Activated CD8-positive, alpha-beta memory T cell treated with anti-CD3 and anti-CD28 coated beads for 1 hour (primary cell): ENCODE measurements at places on chromosomes 16 and 17.

DNA sequence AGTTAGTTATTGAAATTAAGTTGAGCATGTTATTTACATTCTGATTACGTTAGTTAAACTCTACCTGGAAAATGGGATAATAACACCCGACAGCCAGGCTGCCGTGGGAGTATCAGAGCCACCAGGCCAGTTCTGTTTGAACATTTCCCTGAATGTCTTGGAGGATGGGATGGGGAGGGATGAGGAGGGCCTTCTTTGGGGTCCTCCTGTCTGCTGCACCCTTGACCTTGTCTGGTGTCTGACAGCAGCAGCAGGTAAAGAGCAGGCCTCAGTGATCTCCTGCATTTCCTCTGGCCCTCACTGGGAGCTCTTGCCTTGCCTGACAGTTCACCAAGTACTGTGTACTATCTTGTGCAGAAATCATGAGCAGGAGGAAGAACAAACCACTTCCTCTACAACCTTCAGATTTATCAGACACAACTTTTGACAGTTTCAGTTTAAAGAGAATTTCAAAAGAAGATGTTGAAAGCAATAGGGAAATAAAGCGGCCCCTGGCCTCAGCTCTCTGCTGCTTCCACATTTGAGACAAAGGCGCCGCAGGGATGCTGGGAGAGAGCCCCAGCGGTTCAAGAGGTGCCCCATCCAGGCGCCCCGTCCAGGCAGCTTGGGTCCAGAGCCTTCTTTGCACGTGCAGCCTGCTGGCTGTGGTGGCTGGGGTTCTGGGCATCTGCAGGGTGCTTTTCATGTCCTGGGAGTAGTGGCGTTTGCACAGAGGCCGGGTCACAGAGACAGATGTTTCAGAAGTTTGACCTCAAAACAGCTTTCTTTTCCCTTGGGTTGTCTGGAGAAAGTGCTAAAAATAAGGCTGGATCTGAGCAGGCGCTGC is 25.3 kb downstream of the CMIP start:
- no peak for DNase-seq

GRCh38 chr17:44310609-44311376 is 2.4 kb downstream of the RUNDC3A start:
- DNase-seq = no peak

DNA sequence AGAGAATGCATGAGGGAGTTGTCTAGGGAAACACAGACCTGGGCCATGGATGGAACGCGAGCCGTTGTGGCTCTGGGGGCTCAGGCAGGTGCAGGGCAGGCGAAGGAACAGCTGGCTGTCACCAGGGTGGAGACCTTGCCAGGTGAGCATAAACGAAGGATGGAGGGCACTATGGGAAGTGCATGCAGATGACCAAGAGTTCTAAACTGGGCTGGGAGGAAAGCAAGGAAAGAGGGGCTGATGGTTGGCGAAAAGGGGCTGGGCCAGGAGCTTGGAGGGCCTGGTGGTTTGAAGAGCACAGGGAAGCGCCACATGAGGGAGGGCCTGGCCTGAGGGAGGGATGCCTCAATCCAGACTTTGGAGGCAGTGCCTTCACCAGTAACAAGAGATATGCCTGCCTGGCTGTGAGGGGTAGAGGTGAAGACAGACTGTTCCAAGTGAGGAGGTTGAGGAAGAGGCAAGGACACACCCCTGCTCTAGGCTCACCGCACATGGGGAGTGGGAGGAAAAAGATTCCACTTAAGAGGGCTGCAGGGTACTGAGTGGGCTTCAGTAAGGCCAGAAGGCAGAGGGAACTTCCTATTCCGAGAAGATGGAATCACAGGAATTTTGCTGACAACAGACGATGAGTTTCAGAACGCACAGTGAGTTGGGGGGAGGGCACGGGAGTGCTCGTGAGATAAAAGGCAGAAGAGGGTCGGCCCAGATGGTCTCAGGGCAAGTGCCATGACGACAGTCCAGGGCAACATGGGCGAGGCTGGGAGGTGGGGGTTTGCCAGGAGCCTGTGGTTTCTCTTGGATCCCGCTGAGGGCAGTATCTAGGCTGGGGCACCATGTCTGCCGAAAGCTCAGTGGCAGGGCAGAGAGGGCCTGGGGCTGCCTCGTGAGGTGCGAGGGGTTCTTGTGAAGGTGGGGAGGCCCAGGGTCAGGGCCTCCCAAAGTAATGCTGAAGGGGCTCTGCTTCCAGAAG is 20.6 kb downstream of the B9D1 start:
- DNase-seq = no peak

GRCh38 chr16:59719121-59719520 is 985.0 kb upstream of the GOT2 start:
- no peak for DNase-seq

- DNase-seq = peak; percentile 33
Measured at GRCh38 chr17:1573932-1574696, 11.5 kb upstream of the PITPNA start.

- no peak for DNase-seq
Measured at GRCh38 chr16:72021043-72021442, 12.5 kb downstream of the DHODH start.

DNA sequence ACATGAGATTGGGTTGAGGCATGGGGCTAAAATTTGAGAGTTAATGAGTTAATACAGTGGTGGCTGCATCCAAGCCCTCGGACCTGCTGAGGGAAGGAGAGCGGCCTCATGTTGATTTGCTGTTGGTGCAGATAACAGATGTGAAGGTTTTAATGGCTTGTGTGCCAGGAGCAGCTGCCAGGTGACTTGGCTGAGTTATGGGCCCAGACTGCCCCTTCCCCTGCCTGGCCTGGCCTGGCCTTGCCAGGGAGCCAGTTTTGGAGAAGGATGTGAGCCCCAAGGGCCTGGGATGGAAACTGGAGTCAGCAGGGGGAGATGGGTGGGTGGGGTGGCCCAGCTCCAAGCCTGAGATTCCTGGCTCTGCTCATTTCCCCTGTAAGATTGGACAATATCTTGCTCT is 230.1 kb downstream of the CBLN1 start:
- no peak for DNase-seq

DNA sequence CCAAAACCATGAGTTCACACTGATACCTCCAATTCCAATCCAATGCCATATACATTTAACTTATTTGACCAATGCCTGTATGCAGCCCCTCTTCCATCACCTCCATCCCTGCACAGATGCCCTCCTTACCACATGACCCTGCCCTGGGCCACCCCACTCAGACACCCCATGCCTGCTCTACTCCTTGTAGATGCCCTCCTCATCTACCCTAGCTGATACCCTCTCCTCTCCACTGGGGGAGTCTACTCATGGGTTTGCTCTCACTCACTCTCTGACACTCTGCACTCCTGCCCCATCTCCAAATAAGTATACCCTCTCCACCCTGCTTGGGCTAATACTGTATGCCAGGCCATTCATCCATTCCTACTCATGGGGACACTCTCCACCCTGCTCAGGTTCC is 16.0 kb upstream of the CMTM4 start:
- no peak for DNase-seq

- DNase-seq = no peak
Measured at GRCh38 chr16:84052071-84052622, 9.6 kb upstream of the SLC38A8 start.

DNA sequence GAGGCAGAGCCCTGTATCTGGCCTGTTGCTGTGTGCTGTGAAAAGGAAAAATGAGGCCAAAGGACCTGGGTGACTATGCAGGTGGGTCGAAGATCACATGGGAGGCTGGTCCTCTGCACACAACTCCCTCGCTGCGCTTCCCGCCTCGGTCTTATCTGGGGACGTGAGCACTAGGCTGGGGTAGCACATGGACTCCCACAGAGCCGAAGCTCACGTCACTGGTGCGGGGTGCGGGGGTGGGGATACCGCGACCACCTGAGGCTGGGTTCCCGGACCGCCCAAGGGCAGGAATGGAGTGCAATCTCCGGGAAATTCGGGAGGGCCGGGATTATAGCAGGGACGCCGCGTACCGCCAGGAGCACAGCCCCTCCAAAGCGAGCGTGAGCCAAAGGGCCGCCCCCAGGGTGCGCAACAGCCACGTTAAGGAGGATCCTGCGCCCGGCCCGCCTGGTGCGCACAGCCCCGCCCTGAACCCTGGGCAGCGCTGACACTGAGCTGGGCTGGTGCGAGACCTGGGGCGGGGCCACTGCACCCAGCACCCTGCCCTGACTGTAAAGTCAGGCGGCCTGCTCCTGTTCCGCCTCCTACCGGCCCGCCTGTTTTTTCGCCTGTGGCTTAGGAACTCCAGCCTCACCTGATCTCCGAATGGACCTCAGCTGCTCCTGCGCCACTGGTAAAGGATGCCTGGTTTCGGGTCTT is 4.8 kb downstream of the MT1A start:
- DNase-seq = peak; percentile 42

- DNase-seq = no peak
Measured at GRCh38 chr16:65622151-65622550, 500.3 kb upstream of the CDH11 start.

DNA sequence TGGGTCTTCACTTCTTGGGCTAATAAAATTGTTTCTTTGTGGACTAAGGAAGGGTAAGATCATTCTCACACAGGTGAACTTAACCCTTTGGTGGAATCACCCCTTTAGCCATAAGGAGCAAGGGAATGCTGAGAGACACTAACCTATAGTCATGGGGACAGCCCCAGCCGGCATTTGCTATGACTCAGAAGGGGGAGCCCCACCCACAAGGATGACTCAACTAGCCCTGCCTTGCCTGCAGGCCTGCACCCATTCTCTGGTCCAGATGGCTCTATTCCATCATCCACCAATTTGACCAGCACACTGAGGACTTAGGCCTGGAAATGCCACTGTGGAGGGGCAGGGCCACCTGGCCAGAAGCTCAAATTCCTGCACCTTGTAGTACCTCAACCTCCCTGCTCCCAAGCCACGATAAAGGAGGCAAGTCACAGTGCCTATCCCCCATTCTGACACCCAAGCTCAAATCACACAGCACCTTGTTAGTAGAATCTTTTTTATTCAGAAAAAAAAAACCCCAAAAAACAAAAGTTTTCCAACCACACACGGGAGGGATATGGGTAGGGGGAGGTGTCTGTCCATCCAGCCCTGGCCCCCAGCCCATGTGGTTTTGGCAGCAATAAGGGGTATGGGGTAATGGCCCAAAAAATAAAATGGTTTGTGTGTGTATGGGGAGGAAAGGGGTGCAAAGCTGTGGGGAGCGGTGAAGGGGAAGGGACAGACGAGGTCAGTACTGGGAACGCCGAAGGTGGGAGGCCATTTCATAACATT is 3.0 kb downstream of the PFN1 start:
- DNase-seq = peak; percentile 63

DNA sequence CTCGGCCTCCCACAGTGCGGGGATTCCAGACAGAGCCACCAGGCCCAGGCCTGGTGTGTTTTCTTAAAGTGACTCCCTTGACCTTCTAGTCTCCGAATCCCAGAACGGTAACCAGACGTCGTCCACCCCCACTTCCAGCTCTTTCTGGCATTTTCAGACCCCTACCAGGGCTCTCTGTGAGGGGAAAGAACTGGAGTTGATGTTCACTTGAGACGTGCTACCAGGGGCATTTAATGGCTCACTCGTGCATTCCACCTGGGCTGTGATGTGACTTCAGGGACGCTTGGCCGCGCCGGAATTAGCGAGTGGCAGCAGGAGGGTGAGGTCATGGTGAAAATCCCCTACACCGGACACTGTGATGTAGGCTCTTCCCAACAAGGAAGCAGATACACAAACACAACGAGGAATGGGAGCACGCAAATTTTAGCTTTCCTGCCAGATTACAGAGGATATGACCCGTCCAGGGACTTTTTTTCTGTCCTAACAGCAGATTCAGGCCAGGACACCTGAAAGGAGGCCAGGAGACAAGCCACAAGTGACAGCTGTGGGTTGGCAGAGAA is 1.1 kb upstream of the GNA13 start:
- DNase-seq = no peak

DNA sequence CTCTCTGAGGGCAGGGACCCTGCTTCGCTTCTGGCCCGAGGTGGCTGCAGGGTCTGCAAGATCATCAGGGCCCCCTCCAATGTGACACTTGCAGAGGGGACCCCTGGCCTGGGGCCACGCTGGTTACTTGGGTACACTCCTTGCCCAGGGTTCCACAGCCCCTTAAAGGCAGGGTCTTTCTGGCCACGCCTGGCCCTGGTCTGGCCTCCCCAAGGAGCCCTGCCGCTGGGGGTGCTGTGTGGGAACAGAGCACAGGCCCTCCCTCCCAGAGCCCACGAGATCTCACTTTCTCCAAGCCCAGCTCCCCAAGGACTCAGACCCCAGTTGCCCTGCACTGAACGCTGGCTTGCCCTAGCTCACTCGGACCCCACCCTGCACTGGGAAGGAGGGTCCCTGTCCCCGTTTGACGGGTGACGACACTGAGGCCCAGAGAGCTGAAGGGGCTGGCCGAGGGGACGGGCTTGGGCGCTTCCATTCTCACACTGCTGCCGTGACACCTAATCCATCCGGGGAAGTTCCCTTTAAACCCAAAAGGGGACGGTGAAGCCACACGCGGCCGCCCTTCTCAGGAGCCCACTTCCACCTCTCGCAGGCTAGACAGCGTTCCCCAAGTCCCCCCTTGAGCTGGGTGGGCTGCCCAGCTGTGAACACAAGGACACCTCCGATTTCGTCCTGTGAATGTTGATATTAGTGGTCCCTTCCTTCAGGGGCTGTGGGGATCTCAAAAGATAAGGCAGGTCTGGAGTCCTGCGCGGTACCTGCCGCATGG is 26.9 kb upstream of the OSGIN1 start:
- no peak for DNase-seq

DNA sequence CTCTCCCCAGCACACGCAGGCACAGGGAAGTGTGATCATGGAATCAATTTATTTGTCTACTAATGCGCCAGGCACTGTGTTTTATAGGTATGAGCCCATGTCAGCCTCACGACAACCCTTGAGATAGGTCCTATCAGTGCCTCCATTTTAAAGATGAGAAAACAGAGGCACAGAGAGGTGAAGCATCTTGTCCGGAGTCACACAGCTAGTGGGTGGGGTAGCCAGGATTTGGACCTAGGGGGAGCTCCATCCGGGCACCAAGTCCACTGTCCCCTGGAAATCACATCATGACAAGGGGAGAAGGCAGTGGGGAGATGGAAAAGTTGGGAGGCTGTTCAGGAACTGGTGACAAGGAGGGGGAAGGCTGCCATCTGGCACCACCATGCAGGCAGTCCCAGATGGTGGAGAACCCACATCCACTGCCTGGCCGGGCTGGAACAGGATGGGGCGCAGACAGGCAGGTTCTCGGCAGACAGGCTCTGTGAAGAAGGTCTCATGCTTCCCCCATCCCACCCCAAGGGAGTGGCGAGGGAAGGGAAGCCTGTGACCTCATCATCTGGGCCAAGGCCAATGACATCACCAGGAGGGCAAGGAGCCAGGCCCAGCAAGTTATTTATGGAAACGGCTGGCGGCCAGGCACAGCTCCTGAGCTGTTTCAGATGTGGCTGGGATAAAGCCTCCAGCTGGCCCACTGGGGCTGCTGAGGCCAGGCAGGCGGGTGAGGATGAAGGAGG is 126.0 kb upstream of the SDK2 start:
- DNase-seq = no peak

GRCh38 chr17:82212331-82213250 is at the start of gene CCDC57:
Gene CCDC57 (minus strand): TSS chr17:82212842. CDS start chr17:82201944, 10,898 bp downstream.
- peak; percentile 59 for DNase-seq

- no peak for DNase-seq
Measured at GRCh38 chr17:75853433-75853832, 1.7 kb downstream of the WBP2 start.

- DNase-seq = no peak
Measured at GRCh38 chr17:50170662-50171370, 5.0 kb downstream of the SGCA start.
